EL (cell line): ENCODE measurements at places on chromosomes 7 and 10.

GRCh38 chr7:45342236-45342635, 184.6 kb downstream of the RAMP3 start:
- peak; percentile 3 for DNase-seq

DNA sequence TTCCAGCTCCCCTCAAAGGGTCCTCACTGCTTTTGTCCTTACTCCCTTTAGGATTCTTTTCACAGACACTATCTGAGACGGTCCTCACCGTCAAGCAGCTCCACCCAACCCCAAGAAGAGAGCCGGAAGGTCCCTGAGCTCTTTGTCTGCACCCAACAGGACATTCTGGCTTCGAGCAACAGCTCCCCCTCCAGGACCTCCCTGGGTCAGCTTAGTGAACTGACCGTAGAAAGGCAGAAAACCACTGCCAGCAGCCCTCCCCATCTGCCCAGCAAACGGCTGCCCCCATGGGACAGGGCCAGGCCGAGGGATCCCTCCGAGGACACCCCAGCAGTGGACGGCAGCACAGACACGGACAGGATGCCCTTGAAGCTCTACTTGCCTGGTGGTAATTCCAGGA, 19.9 kb downstream of the MINDY4 start:
- no peak for DNase-seq

- no peak for DNase-seq
Measured at GRCh38 chr7:70486977-70487376, 645.0 kb upstream of the GALNT17 start.

GRCh38 chr7:44914992-44915607, 29.8 kb upstream of the PURB start:
- no peak for DNase-seq

GRCh38 chr7:2195400-2196246, 37.1 kb downstream of the MAD1L1 start:
- no peak for DNase-seq

DNA sequence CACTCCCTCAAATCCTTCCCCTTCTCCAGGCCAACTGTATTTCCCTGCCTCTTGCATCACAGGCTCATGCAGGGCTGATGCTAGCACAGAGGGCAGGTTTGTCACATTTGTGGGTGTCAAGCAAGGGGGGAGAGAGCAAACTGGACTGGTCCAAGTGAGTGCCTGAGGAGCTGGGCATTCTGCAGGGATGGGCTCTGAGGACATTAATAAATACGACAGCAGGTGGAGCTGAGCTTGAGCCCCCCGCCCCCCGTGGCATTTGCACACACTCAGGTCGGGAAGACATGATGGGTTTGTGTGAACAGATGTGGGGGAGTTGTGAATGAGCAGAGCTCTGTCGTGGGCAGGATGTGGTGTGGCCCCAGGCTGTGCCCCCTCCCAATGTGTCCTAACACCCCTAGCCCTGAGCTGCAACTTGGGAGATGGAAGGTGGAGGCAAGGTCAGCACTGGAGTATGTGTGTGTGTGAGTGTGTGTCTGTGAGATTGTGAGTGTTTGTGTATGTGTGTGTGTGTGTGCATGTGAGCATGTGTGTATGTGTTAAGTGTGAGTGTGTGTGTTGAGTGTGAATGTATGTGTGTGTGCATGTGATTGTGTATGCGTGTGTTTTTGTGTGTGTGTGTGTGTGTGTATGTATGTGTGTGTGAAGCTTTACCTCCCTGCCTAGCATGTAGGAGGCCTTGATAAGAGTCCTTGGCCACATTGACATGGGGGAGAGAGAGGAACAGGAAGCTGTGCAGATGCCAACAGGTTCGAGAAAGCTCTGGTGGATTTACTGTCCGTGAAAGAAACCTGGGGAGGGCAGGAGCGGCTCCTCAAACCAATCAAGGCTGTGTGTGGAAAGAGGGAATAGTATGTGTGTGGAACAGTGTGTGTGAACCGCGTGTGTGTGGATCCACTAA, 9.1 kb downstream of the RASSF4 start:
- DNase-seq = no peak

- DNase-seq = peak; percentile 55
Measured at GRCh38 chr7:148303295-148304082, 287.1 kb upstream of the C7orf33 start.

GRCh38 chr7:82572195-82572880, 128.8 kb upstream of the CACNA2D1 start:
- DNase-seq = peak; percentile 88

GRCh38 chr7:39291628-39292410, 274.4 kb upstream of the YAE1 start:
- DNase-seq = no peak

DNA sequence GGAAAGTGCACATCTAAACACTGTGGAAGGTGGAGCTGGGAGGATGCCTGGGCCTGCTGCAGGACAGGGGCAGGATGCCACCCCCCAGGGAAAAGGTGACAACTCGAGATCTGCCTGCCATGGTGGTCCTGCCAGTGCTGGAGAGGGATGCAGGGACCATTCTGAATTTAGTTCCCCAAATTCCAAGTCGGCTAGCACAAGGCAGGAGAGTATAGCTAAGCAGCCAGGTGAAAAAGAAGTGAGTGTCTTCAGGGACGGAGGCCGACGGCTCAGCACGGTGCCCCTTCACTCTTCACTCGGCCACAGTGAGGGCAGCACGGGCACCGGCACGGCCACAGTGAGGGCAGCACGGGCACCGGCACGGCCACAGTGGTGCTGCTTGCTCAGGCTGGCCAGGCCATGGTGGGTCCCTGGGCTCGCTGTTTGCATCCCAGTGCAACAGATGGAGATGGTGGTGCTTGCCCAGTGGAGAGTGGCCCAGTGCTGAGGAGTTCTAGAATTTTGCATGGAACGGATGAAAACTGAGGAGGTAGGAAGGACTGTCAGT, 161.3 kb upstream of the SHH start:
- DNase-seq = no peak

GRCh38 chr7:88322151-88322550, 15.5 kb upstream of the STEAP4 start:
- DNase-seq = no peak

DNA sequence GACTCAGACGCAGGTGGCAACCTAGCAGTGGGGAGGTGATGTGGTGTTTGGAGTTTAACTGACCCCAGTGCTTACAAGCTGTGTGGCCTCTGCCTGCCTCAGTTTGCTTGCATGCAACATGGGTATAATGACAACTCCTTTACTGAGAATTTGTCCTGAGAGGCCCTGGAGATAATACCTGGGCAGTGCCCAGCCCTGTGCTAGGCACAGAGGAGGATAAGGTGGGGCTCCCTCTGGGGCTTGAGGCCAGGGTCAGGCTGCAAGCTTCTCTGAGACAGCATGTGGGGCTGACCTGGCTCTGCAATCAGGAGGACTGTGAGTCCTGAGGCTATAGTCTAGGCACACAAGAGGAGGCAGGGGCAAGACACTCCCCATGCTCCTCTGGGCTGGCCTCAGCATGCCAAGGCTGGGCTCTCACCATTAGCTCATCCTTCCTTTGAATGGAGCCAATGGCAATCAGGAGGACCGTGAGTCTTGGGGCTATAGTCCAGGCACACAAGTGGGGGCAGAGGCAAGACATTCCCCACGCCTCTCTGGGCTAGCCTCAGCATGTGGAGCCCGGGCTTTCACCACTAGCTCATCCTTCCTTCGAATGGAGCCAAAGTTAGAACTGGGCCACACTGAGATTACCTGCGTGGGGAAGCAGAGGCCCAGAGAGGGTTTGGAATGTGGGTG, 147.9 kb downstream of the RPS24 start:
- DNase-seq = no peak

- DNase-seq = peak; percentile 19
Measured at GRCh38 chr10:93261961-93262610, 188.4 kb downstream of the CYP26A1 start.

DNA sequence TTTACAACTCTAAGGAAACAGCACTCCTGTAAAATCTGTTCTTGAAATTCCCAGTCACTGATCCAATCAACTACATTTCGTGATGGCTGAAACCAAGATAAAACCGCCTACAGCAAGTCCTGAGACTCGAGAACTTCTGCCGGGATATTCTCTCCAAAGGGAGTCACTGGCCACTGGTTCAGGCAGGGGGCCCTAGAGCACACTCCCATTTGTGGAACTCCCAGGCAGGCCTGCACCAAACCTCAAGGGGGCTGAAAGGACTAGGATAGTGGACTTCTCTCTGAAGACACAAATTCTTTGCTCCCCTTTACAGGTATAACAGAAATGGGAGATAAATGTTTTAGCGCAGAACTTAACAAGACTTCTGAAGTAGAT, 16.3 kb downstream of the CYTH3 start:
- no peak for DNase-seq

- no peak for DNase-seq
Measured at GRCh38 chr10:114095559-114096337, 52.1 kb downstream of the ADRB1 start.

DNA sequence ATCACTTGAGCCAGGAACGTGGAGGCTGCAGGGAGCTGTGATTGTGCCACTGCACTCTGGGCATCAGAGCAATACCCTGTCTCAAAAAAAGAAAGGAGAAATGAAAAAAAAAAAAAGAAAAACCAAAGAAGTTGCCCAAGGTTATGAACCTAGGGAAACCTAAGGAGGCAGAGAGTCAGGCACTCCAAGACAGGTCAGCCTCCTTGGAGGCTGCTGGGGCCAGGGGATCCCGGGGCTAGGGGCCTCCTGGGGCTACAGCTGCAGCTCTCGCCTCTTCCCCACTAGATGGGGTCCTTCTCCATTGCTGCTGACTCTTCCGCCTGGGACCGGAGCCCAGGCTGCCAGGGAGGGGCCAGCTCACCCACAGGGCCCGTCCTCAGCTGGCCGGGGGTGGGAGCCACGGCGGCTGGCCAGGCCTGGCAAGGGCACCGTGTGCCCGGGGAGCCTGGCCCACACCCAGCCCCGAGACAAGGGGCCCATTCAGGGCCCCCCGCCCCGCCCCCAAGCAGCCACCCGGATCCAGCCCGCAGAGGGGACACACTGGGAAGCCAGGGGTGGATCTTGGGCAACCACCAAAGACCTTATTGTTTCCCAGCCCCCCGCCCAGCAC, 1.7 kb upstream of the SPACDR start:
- peak; percentile 81 for DNase-seq

GRCh38 chr7:129925416-129926002, 27.3 kb downstream of the UBE2H start:
- peak; percentile 69 for DNase-seq

DNA sequence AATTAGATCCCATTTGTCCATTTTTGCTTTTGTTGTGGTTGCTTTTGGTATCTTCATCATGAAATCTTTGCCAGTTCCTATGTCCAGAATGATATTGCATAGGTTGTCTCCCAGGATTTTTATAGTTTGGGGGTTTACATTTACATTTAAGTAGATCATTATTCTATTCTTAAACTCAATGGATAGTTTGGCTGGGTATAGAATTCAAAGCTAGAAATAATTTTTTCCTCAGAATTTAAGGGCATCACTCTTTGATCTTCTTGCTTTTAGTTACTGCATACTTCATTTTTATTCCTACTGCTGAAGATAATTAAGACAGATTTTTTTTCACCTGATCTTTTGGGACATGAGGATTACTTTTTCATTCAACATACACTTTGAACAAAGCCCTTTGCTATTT, 29.8 kb downstream of the SFR1 start:
- DNase-seq = no peak

GRCh38 chr10:102593074-102593803, 51.0 kb upstream of the TRIM8 start:
- DNase-seq = peak; percentile 83

DNA sequence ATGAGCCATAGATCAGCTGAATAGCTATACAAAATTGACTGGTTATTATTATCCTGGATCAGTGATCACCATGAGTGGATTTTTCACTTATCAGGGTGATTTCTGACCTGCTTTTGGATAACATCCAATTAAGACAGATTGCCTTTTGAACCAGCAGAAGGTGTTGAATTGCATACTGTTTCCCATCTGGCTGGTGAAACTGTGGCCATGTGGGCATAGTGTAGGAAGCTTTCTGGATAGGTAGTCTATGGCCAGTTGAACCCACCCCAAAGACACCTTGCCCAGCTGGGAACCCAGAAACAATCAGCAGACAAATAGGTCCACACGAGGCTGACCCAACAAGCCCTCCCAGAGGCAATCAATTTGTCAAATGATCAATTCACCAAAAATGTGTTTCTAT, 29.3 kb downstream of the DNAJC12 start:
- DNase-seq = no peak

GRCh38 chr7:55532150-55532917, 40.0 kb downstream of the VOPP1 start:
- no peak for DNase-seq

DNA sequence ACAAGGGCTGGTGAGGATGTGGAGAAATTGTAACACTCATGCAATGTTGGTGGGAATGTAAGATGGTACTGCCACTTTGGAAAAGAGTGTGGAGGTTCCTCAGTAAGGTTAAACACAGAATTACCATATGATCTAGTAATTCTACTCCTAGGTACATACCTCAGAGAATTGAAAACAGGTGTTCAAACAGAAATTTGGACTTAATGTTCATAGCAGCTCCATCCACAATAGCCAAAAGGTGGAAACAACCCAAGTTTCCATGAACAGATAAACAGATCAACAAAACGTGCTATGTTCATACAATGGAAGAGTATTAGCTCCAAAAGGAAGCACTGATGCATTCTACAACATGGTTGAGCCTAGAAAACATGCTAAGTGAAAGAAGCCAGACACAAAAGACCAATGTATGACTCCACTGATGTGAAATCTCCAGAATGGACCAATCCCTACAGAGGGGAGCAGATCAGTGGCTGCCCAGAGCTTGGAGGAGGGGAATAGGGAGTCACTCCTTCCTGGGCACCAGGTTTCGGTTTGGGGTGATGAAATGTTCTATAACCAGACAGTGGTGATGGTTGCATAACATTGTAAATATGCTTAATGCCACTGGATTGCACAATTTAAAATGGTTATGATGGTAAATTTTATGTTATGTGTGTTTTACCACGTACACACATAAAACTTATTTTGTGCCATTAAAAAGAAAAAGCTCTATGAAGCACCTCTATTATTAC, 5.7 kb upstream of the WDR86 start:
- peak; percentile 15 for DNase-seq

GRCh38 chr10:105150259-105150880, 509.3 kb downstream of the SORCS3 start:
- no peak for DNase-seq

GRCh38 chr7:42981601-42982000, 49.4 kb downstream of the MRPL32 start:
- DNase-seq = no peak

DNA sequence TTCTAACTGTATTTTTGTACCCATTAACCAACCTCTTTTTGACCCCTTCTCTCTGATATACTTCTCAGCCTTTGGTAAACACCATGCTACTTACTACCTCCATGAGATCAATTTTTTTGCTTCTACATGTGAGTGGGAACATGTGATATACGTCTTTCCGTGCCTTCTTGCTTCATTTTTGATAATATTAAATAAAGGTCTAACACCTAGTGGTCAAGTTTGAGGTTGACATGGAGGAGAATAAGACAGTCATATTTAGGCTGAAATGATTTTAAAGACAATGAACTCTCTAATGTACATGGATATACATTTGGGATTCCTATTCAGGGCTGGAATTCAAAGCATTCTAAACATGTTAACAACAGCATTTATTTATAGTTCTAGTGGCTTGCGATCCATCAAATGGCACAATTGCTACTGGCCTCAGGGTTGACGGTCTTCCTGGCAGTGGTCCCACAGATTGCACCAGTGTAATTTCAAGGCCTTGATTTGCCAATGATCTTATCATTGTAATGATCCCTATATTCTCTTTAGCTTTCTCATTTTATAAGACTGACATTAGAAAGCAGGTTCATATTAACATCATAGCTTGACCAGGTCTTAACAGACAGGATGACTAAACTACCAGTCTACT, 315.9 kb upstream of the ETV1 start:
- DNase-seq = no peak
